ENCODE measurements at places on chromosomes 12 and 14. TPM values are rescaled to one million over a fixed set of nuclear protein-coding genes. Genes with fewer than 3 reads are reported as not detected.

Gene CLEC4D
- total RNA-seq: not detected

Gene PLXNC1
- total RNA-seq: 25.3 TPM

Gene CLEC4A
- total RNA-seq: 0.25 TPM

Gene TAMALIN
- 2.1 TPM for total RNA-seq

Gene PROX2
- total RNA-seq: not detected
